Subcutaneous preadipocyte (primary cell): ENCODE measurements at places on chromosomes 4 and X. TPM values are rescaled to one million over a fixed set of nuclear protein-coding genes. Genes with fewer than 3 reads are reported as not detected.

Gene STPG2
- under 0.01 TPM in 1 of 2 replicates, not detected in the other for total RNA-seq

Gene TSPAN6
- 16.6 and 17.6 TPM in 2 replicates for total RNA-seq

Gene ADH7
- not detected in 2 replicates for total RNA-seq

Gene SHISA3
- total RNA-seq = 0.37 and 1.4 TPM in 2 replicates
